HTR-8/SVneo (cell line): ENCODE measurements at places on chromosomes 5 and 9.

DNA sequence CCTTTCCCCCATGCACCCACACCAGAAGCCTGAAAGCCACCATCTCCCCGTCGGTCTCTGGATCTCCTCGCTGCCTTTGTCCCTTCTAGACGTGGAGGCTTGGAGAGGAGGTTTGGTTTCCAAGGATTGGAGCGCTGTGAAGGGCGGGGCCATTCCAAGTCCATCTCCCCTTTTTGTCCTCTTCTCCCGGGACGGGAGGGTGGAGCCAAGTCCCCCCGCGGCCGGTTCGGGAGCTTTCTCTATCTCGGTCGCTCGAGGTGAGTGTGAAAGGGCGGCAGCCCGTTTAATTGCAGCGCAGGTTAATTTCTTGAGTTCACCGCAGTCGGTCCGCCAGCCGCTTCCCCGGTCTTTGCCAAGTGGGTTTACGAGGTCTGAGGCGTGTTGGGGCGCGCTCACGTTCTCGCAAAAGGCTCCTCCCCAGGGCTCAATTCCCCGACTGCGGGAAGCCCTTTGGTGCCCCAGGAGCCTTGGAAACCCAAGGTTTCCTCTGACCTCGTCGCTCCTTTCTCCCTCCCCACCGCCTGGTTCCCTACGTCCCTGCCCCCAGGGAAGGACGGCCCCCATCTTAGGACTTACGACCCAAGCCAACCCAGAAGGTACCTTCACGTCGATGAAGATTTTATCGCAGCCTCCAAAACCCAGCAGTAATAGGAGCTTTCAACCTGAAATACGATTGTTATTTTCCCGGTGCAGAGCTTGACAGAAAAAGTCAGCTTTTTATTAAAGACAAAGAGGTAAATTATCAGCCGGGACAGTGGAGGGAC is 2.8 kb upstream of the ZNF462 start:
- peak; percentile 17 for DNase-seq

- no peak for DNase-seq
Observed at GRCh38 chr9:129070696-129071525, 10.0 kb upstream of the DOLPP1 start.

GRCh38 chr5:116446356-116447005 is 128.1 kb downstream of the SEMA6A start:
- no peak for DNase-seq

- no peak for DNase-seq
Observed at GRCh38 chr9:111167341-111167740, 129.1 kb upstream of the LPAR1 start.

- no peak for DNase-seq
Observed at GRCh38 chr9:124830593-124830992, 22.7 kb upstream of the WDR38 start.

DNA sequence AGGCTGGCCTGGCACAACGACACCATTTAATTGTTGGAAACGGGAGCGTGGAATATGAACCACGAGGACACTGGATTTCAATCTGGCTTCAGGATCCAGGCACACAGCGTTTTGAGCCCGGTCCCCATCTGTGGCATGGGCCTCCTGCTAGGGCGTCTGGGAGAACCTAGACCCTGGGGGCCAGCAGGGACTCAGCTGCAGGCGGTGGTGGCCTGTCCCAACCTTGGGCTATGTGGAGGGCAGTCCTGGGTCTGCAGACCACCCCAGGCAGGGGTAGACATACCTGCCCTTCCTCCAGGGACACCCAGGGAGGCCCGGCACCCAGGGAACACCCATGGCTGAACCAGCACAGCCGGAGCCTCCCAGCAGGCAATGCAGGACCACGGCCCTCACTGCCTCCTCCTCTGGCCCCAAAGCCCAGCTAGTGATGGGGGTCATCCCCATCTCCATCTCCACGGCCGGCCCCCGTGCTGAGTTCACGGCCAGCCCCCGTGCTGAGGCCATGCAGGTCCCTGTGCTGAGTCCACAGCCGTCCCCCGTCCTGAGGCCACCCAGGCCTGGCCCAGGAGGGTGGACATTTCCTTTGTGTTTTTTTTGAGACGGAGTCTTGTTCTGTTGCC is 18.5 kb upstream of the UBAC1 start:
- DNase-seq, result no peak

- no peak for DNase-seq
Observed at GRCh38 chr5:157568222-157568621, 7.4 kb downstream of the ADAM19 start.

- DNase-seq, result no peak
Observed at GRCh38 chr5:4383102-4383501, 757.0 kb upstream of the ADAMTS16 start.

- no peak for DNase-seq
Observed at GRCh38 chr9:121773954-121774714, 122.7 kb downstream of the DAB2IP start.

DNA sequence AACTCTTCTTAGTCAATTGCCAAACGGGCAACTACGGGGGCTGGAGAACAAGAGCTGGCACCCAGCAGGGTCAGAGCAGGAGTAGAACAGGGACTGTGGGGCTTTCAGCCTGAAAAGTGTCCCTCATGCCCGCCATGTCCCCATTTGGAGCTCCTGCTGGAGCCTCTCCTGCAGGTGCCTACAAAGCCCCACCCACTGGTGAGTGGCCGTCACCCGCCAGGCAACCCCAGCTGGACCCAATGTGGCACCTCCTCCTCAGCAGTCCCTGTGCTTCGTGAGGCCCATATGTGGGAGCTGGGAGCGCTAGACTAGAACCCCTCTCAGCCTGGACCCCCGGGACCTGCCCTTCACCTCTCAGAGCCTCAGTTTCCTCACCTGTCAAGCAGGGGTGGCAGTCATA is 40.9 kb downstream of the VAV2 start:
- DNase-seq, result no peak

DNA sequence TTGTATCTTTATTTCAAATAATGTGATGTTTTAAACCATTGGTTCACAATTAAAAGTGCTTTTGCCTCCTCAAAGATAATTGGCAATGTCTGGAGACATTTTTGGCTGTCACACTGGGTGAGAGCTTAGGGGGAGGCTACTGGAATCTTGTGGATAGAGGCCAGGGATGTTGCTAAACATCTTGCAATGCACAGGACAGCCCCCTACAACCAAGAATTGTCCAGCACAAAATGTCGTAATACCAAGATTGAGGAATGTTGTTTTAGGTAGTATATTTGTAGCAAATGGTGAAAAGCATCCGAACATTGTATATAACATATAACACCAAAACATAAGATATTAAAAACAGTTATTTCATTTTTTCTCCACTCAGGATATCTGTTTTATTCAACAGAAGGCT is 99.8 kb downstream of the SLC44A1 start:
- DNase-seq, result no peak

- DNase-seq, result no peak
Observed at GRCh38 chr9:21684831-21685362, 117.5 kb upstream of the MTAP start.

DNA sequence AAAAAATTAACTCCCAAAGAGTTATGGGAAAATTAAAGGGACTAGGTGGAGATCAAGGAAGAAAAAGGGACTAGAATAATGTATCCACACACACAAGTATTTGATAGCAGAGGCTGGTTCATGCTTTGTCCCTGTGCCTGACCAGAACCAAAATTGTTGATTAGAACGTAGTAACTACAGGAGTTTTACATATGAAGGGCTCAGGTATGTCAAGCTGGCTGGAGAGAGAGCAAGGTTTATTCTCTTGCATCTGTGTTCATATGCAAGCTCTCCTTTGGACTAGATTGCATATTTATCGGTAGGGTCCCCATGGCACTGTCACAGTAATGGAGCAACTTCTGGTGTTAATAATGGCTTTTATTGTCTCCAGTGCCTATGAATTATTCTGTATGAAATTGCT is 239.9 kb upstream of the TRPM3 start:
- no peak for DNase-seq

- no peak for DNase-seq
Observed at GRCh38 chr9:129382281-129383018, 204.4 kb upstream of the IER5L start.

GRCh38 chr5:2193142-2193541 is 310.4 kb upstream of the IRX4 start:
- no peak for DNase-seq

GRCh38 chr9:126463426-126463825 is 136.8 kb downstream of the MVB12B start:
- no peak for DNase-seq

DNA sequence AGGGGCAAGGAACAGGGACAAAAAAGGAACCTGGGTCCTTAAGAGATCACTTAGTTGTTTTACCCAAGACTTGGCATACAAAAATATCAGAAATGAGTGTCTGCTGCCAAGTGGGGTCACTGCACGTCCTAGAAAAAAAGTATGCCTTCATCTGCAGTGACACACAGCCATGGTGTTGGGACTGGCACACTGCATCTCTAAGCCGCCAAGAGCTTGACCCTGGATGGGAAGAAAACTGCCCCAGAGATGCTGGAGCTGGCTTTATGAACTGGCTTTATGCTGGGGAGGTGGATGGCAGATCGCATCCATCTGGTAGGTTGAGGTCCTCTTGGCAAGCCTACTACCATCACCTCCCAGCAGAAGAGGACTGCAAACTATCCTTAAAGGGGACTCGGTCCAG is 51.7 kb downstream of the IRF1 start:
- no peak for DNase-seq

DNA sequence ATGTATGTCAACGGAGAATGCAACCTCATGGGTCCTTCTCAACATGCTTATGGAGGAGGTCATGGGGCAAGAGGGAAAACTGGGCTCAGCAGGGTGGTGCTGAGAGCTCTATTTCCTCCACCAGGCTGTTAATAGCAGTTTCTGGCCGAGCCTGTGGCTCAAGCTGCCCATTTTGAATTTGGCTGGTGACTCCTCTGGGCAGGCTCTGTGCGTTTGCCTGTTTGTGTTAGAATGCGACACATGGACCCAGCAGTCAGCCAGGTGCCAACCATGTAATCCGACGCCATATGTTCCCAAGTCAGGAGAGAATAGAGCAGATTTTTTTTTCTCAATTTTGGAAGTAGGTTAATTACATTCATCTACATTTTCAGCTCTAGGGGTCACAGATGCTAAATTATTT is 387.7 kb upstream of the CLINT1 start:
- DNase-seq, result no peak

DNA sequence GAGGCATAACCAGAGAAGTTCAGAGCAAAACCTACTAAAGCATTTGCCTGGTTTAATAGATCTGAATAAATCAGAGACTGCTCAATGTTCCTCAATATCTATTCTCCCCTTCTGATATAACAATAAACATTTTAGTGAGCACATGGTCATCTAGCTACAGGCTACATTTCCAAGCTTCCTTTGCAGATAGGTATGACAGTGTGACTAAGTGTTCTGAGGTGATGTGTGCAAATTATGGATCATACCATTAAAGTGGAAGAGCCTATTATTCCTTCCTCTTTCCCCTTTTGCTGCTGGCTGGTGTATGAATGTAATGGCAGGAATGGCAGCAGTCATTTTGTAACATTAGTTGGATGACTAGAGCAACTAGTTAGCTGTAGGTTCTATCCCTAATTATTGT is 285.8 kb upstream of the RASA1 start:
- DNase-seq, result no peak

DNA sequence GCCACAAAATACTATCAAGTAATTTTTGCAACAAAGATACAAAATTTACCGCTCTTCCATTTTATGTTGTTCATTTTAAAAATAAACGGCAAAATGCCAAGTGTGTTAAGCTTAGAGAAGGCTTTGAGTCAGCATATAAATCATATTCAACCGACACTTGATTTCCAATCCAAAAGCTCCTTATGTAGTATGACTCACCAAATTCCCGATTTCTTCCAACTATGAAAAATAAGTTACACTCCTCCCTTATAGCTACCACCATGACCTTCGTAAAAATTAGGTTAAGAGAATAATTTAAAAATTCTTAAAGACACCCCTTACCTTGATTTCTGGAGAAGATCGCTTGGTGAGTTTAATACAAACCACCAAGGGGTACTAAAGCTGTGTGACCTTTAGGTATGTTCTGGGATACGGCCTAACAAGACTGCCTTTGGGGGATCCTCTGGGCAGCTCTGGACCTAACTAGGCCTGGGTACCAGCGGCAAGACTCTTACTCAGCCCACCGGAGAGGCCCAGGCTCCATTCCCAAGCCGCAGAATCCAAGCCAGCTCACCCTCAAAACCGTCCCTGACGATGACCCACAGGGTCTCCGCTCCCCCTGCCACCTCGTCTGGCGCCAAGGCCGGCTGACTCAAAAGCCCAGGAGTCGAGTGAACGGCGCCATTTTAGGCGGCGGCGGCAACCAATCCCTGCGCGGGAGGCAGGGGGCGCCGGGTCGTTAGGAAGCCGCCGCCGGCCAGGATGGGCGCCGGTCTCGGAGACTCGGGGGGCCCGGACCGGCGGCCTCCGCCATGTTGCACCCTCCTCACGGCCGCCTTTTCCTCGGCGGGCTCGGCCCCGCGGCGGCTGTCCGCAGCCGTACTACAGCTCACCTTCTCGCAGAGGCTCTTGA is 739 bp downstream of the PPP2CA start:
- DNase-seq, result peak; percentile 42

DNA sequence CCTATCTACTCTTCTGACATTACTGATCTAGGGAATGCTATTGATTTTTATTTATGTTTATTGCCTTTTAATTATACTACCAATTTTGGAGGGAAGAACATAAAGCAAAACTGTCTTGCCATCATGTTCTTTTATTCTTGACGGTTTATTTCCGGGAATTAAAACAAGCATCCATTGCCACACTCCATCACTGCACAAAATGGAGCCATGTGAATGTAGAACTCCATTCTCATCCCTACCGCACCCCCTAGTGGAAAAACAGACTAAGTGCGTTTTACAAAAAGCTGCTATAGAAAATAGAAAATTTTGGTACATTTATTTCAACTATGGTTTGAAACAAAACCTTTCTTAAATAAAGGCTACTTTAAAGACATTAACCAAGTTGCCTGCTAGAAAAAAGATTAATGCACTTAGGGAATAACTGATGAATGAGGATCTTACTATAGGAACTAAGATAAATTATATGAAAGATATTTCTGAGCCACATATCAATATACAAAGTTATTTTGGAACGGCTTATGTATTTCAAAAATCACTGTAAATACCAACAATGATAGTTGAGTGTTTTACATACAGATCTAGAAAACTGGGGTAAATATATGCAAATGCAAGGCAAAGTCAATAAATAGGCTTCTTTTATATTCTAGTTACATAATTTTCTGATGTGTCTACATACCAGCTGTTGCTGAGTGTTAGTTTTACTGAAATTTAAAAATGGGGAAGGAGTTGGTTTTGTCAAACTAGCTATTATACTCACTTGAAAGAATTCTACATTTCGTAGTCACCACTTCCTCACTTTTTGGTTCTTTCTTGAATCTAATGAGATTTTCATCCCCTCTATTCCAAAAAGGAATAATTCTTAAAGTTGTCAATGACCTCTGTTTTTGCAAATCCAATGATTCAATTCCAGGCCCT is 26.5 kb downstream of the OXCT1 start:
- peak; percentile 35 for DNase-seq

DNA sequence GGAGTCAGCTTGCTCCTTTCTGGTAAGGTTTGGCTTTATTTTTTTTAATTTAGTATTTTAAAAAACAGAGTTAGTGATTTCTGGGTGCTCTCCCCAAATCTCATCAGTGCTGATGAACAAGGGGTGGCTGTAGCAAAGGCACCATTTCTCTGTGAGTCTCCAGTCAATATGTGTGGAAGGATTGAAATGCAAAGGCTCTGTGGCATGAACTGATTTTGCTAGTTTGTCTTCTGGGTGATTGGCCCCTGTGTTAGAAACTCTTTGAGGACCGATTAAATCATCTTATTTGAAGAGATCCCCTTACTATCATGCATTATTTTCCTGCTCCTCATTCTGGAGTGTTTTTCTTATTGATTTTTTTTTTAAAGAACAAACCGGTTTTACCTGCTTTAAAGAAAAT is 596 bp downstream of the TEK start:
- DNase-seq, result no peak

- DNase-seq, result peak; percentile 22
Observed at GRCh38 chr5:66814146-66814991, 218.2 kb downstream of the MAST4 start.
